ENCODE measurements at places on chromosomes 13 and 19.

GRCh38 chr19:58450856-58451357, 515 bp upstream of the ZNF324B start:
- DNase-seq = no peak

GRCh38 chr13:32284927-32285632, 30.1 kb downstream of the ZAR1L start:
- DNase-seq = no peak

GRCh38 chr13:28459911-28460310, 35.0 kb downstream of the FLT1 start:
- DNase-seq = no peak

DNA sequence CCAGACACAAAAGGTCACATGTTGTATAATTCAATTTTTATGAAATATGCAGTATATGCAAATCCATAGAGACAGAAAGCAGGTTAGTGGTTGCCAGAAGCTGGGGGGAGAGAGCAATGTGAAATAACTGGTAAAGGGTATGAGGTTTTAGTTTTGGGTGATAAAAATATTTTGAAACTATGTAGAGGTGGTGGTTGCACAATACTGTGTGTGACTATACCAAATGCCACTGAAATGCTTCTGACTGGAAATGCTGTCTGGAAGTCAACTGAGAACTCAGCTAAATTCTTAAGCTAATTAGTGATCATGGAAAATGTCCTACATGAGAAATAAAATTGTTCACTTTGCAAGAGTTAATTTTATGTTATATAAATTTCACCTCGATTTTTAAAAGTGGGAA, 65.3 kb upstream of the RXFP2 start:
- DNase-seq = no peak

Measured in activated T-cell treated with anti-CD3 and anti-CD28 coated beads for 4 hours (primary cell).